ENCODE measurements at places on chromosomes 7 and 10. TPM values are rescaled to one million over a fixed set of nuclear protein-coding genes. Genes with fewer than 3 reads are reported as not detected.

EPO gene
- not detected for total RNA-seq

DNA sequence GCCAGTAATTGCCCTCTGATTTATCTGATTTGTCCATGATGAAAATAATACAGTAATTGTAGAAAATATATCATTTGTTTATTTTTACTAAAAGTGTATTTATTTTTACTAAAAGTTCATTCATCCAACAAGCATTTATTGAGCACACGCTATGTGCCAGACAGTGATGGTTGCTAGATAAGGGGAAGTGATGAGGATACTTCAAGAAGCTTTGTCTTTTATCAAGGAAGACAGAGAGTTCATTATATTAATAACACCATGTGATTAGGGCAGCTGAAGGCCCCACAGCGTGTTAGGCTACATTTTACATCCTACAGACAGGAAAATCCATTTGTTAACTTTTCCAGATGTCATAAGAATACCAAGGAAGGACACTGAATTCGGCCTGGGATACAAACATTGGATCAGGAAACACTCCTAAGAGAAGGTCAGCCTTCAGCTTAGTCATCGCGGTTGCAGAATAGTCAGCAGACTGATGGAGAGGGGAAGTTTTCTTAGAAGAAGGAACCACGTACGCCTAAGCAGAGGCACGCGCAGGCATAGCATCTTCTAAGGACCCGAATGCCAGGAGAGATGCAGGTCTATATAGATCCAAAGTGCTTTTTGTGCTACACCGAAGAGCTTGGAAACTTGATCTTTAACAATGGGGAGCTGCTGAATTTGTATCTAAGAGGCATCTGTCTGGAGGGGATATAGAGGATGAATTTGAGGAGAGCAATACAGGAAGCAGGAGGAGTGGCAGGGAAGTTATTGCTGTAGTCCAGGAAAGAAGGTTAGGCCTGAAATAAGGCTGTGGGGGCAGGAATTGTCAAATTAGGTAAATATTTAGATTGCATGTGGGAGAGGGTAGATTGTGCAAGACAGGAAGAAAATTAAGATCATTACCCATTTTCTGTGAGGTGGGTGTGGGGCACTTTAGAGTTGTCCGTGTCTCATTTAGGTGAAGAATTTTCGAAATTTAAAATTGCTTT is 85.7 kb downstream of the LRGUK start:
- no peak for DNase-seq

DNA sequence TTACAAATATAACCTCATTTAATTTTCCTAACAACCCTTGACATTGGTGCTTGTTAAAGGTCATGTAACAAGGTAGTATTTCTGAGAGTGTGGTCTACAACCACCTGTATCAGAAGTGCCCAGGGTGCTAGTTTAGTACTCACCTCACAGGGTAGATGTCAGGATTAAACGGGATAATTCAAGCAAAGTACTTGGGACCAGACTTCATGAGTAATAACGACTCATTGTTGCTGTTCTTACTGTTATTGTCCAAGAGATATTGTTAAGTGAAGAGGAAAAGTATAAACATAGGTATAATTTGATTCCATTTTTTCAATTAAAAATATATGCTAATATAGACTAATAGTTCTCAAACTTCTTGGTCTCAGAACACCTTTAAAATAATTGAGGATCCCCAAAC is 179.3 kb downstream of the WNT2 start:
- DNase-seq, result no peak

DNA sequence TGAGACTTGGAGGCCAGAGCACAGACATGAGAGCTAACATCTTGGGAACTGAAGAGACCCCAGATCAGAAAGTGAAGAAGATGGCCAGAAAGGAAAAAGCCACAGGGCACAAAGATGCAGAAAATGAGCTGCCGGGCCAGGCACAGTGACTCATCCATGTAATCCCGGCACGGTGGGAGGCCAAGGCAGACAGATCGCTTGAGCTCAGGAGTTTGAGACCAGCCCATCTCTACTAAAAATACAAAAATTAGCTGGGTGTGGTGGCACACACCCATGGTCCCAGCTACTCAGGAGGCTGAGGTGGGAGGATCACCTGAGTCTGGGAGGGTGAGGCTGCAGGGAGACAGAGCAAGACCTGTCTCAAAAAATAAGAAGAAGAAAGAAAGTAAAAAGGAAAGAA is 81.4 kb upstream of the MGMT start:
- no peak for DNase-seq

Measured in activated naive CD4-positive, alpha-beta T cell treated with anti-CD3 and anti-CD28 coated beads for 36 hours (primary cell).